ENCODE measurements at places on chromosomes 4 and X.

- no peak for DNase-seq
These were observed 350.6 kb downstream of the CHIC1 start for GRCh38 chrX:73913580-73913979.

DNA sequence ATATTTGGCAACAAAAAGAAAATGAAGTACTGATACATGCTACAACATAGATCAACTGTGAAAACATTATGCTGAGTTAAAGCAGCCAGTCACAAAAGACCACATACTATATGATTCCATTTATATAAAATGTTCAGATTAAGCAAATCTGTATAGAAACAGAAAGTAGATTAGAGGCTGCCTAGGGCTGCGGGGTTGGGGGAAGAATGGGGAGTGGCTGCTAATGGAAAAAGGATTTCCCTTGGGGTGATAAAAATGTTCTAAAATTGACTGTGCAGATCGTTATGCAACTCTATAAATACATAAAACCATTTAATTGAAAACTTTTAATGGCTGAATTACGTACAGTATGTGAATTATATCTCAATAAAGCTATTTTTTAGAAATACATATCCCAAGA is 46.8 kb downstream of the NEK1 start:
- no peak for DNase-seq

- no peak for DNase-seq
These were observed 181.8 kb downstream of the DCLK2 start for GRCh38 chr4:150259861-150260567.

DNA sequence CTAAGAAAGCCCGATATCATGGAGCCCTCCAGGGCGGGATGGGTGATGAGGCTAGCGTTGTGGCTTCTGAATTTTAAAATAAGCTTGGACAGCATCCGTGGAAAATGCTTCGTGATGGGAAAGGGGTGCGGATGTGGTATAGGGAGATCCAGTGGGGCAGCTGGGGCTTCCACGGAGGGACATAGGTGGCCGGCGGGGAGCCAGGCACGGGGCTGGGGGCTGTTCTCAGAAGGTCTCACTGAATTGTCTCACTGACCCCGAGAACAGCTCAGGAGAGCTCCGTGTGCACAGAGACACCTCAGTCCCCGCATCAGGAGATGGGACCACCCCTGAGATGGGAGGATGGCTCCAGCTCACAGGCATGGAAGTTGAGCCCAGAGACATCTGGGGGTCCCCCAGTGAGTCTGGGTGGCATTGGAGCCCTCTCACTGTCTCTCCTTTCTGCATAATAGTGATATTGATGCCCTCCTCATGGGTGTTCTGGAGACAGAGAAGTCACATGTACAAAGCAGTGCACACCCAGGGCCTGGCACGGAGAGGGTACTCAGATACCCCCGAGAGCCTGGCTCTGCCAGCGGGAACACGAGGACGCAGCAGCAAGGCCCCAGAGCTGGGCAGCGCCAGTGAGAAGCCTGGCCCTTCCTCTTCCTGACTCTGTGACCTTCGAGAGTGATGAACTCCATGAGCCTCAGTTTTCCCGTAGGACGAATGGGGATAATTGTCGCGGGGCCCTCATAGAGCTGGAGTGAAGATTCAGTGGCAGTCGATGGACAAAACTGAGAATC is 70.6 kb upstream of the PSAPL1 start:
- DNase-seq = no peak

All from AG04450 (cell line).